Parietal lobe (tissue), 2 donors: ENCODE measurements at places on chromosomes 3 and 15. TPM values are rescaled to one million over a fixed set of nuclear protein-coding genes. Genes with fewer than 3 reads are reported as not detected.

The KBTBD12 gene
- 3.8 TPM for total RNA-seq

The ARPIN gene
- total RNA-seq: 21.6 TPM

The ARL8B gene
- total RNA-seq: 65.7 TPM

The GJD2 gene
- total RNA-seq: 0.94 TPM

The VEPH1 gene
- 15.7 TPM for total RNA-seq

The HIGD2B gene
- total RNA-seq: not detected

The ADGRG7 gene
- not detected for total RNA-seq

The CAPN3 gene
- total RNA-seq: 1.9 TPM

The TERC gene
- total RNA-seq: 57.6 TPM

The PDE8A gene
- 26.6 TPM for total RNA-seq

The THSD4 gene
- total RNA-seq: 0.94 TPM

The POPDC2 gene
- total RNA-seq: 2.5 TPM

The STRC gene
- 1.6 TPM for total RNA-seq

The LTK gene
- not detected for total RNA-seq

The ZNF80 gene
- not detected for total RNA-seq

The TMEM212 gene
- not detected for total RNA-seq

The CTDSPL gene
- 20.7 TPM for total RNA-seq

The TTLL13 gene
- total RNA-seq: not detected

The AGBL1 gene
- 2.5 TPM for total RNA-seq

The MAGI1 gene
- 103 TPM for total RNA-seq

The CACNA2D3 gene
- total RNA-seq: 16.6 TPM

The TPRG1 gene
- total RNA-seq: 2.5 TPM

The FYTTD1 gene
- 60.7 TPM for total RNA-seq

The LRRC31 gene
- total RNA-seq: not detected

The CATSPER2 gene
- 18.2 TPM for total RNA-seq

The WDR73 gene
- total RNA-seq: 43.2 TPM

The SH2D7 gene
- total RNA-seq: not detected

The SIN3A gene
- total RNA-seq: 58.5 TPM

The OXSR1 gene
- total RNA-seq: 57.0 TPM

The RAB5A gene
- total RNA-seq: 96.7 TPM

The IL1RAP gene
- total RNA-seq: 23.5 TPM

The EIF4E3 gene
- 19.7 TPM for total RNA-seq

The GPR27 gene
- total RNA-seq: 27.9 TPM

The CELF6 gene
- 15.7 TPM for total RNA-seq

The IL17RB gene
- total RNA-seq: 2.2 TPM

The CYP11A1 gene
- total RNA-seq: not detected

The PLA2G4F gene
- total RNA-seq: not detected

The USP50 gene
- total RNA-seq: not detected

The TMEM266 gene
- total RNA-seq: 3.8 TPM

The GOLGA6L10 gene
- 14.1 TPM for total RNA-seq

The TEX55 gene
- not detected for total RNA-seq

The GOLGA8A gene
- total RNA-seq: 68.9 TPM

The EPHB3 gene
- total RNA-seq: 5.3 TPM

The BTLA gene
- total RNA-seq: 0.31 TPM

The SLC12A6 gene
- total RNA-seq: 62.0 TPM
